ENCODE measurements at places on chromosomes 16 and 17.

- no peak for DNase-seq
These were observed 77.2 kb downstream of the TMC6 start for GRCh38 chr17:78051186-78051972.

DNA sequence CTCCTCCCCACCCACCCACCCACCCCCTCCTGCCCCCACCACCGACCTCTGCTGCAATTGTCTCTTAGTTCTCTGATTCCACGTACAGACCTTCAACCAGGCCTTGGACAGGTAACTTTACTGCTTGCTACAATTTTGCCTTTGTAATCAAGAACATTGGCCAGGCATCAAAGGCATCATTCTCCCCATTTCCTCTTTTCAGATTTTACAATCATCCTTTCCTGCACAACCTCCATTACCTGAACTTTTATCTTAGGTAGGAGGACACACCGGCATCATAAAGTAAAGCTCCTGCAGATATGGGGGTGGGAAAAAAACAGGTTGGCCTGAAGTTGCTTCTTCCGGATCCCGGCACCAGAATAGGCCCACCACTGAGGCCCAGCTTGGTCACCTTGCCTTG, 25.7 kb upstream of the SUPT4H1 start:
- DNase-seq = no peak

DNA sequence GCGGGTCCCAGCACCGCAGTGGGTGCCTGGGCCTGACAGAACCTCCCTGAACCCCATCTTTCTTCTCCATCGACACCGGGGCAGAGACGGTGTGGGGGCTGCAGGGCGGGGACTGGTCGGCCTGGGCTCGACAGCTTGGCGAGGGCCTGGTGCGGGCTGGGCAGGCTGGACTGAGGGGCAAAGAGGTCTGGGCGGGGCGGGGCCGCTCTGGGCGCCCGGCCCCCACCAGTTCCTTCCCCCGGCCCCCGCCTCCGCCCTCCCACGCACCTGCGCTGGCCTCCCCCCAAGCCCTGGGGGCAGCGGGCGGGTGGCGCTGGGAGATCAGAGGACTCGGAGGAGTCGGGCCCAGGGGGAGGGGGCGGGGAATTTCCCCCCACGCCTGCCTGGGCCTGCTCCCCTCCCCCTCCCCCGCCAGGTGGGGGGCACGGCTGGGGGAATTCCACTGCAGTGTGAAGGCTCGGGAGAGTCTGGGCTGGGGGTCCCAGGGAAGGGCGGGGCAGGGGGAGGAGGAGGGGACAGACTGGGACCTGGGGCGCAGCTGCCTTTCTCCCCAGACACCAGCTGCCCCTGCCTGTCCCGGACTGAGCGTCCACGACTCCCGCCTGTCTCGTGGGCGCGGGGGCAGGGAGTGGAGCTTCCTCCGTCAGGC, 877 bp upstream of the KREMEN2 start:
- no peak for DNase-seq

DNA sequence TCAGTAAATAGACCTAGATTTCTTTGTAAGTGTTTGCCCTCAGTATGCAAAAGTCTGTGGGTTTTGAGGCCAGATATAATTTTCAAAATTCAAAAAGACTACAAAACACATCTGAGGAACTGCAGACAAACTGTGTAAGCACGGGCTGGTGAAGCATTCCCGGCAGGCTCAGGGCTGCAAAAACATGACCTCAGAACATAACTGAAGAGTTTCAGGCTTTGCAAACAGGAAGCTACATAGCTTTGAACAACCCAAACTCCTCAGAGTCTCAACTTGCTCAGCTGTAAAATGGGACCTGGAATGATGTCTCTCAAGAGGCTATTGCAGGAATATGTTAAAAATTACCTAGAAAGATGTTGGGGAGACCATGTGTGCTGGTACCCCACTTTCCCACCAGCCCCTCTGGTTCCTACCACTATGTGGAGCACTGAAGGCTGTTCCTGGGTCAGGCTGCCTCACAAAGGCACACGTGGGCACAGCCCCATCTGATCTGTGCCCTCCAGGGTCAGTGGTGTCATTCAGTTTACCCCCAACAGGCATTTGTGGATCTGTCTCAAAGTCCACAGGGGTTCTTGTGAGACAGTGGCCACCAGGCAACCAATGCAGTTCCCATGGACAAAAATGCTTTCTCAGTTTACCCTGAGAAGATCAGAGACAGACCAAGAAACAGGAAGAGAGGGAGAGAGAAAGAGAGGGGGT, 72.9 kb downstream of the CREBBP start:
- DNase-seq = no peak

GRCh38 chr17:27538156-27538955, 82.1 kb downstream of the KSR1 start:
- no peak for DNase-seq

DNA sequence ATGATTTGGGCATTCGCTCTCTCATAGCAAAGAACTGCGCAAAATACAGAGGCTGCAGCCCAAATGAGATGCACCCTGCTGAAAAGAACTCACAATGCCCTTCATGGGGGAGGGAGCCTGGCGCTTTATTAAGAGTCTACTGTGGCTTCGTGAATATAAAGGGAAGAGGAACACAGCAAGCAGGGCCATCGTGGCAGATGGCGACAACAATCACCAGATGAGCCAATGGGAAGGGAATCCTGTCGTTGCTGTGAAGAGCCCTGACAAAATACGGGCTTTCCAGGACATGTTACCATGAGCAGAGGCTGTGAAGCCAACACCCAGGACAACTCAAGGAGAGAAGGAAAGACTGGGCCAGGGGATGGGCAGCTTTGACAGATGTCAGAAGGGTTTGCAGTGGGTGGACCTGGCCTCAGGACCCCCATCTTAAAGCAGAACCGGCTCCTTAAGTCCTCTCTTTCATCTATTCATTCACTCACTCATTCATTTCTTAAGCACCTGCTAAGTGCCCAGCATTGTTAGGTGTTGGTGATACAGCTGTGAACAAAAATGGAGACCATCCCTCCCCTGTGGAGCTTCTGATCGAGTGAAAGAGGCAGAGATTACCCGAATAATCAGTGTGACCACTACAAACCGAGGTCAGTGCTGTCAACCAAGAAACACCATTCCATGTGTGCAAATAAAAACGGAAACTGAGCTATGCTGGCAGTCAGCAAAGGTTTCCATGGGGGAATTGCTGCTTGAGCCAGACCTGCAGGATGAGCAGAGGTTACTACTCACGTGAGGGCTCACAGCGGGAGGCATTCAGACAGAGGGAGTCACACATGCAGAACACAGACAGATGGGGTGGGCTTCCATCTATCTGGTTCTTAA, 125.8 kb downstream of the DYNLRB2 start:
- DNase-seq = no peak

DNA sequence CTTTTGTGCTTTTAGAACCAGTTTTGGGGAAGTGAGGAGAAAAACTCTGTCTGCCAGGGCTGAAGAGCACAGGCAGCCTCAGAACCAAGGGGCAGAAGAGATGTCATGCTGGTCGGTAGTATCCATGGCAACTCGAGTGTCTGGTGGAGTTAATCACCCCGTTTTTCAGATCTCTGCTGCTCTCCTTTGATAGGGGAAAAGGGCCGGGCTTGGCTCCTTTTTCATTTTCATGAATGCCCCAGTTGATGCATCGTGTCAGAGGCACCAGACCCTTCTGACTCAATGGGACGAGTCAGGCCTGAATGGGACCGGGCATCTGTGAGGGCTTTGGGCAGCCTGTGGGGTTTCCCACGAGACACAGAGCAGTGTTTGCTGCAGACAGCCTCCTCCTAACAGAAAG, 304.6 kb downstream of the ABCC12 start:
- no peak for DNase-seq

DNA sequence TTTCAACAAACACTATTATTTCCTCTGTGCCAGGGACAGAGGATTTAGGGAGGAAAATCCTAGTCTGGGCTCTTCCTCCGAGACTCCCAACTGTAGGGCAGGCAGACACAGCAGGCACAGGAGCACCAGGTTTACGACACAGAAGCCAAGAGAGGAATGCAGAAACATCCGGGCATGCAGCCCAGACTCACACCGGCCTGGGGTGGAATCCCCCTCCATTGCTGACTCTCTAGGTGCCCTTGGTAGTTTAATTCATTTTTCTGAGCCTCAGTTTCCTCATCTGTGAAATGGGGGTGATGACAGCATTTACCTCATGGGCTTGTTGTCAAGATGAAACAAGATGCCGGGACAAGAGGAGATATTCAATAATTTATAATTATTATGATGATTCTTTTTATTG, 14.9 kb downstream of the CA4 start:
- no peak for DNase-seq
